ENCODE measurements at places on chromosomes 16 and 17.

DNA sequence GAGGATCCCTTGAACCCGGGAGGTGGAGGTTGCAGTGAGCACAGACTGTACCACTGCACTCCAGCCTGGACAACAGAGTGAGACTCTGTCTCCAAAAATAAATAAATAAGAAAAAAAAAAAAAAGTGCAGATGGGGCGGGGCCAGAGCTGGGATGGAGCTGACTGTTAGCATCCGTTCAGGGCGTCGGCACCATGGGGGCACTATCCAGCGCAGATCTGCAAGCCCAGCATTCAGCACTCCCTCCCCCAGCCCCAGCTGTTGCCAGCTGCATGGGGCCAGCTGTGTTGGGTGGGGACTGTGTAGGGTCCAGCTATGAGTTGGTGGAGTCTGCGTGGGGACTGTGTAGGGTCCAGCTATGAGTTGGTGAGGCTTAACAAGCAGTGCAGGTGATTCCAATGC lies 13.3 kb downstream of the GPRC5C start:
- DNase-seq = no peak

DNA sequence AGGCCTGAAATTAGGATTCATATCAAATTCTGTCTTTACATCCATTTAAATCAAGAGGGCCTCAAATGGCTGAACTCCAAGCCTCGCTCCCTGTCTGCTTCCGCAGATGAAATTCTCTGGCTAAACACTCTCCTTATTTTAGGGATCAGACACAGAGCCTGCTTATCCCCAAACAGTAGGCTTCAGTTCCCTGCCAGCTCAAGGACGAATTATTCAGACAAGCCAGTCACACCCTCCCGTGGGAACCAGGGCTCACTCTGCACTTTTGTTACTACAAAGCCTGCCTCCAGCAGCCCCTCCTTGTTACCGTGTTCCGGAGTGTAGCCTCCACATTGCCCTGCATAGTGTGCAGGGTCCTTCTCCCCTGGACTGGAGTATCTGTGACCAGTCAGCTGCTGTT lies 46.6 kb upstream of the LCMT1 start:
- DNase-seq = peak; percentile 65

DNA sequence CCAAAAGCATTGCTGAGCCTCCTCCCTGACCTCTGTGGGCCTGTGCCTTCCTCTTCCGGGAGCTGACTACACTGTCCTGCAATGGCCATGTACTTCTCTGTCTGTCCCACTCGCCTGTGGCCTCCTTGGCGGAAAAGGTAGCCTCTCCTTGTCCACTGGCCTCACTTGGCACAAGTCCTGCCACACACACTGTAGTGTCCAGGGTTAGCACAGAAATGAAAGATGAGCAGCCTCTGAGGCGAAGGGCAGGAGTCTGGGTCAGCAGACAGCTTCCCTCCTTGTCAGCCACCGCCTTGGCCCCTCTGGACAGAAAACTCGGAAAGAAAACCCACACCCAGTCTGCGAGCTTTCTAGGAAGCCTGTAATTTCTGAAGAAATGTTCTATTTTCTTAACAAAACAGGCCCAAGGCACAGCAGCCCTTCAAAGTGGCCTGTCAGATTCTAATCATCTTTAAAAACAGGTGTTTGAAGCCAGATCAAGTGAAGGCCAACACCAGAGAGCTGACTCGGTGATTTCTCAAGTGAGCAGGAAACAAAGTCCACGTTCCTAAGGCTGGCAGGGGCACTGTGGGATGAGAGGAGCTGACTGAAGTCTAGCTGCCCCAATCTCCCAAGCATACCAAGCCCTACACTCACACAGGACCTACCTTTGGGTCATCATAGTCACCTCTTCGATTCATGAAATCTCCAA lies 67.2 kb downstream of the GTF3C1 start:
- no peak for DNase-seq

GRCh38 chr16:67336648-67337047 lies 10.0 kb downstream of the LRRC36 start:
- DNase-seq = no peak

DNA sequence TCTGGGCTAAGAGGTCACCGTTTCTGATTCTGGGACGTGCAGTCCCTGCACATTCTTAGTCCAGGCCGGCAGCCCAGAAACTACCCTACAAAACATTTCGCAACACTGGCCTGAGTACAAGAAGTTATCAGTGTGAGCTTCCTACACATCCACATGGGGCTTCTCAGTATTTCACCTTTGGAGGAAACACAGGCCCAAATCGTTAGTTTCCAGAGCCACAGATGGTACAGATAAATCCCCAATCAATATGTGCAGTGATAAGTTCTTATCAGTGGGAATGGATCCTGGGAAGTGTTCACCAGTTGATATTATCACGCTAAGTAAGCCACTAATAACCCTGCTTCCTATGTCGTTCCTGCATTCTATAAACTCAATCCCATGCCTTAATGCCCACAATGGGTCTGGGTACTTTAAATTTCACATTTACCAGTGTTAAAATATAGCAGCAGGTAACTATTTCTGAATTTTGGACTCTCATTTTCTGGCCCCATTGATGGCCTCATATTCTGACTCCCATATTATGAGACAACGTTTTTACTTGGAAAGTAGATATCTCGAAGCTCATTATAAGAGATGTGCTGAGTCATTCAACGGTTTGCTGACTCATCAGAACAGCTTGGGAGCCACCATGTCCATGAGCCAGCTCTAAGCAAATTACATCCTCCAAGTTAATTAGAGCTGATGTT lies 370.2 kb upstream of the MAF start:
- no peak for DNase-seq

GRCh38 chr16:83266848-83267553 lies 540.8 kb upstream of the HSBP1 start:
- DNase-seq = no peak

DNA sequence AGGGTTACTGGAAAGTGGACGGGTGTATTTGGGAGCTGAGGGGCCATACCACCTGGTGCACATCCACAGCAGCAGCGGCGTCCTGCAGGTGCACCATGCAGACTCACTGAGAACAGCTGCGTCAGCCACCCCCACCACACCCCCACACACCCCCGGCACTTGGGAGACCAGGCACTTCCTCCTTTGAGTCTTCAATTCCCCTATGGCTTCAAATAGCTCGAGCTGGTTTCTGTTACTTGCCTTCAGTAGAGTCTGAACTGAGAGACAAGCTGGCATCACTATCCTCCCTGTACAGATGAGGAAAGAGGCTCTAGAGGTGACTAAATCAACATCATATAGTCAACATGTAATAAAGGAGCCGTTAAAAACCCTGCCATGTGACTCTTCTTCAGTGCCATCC lies 15.4 kb downstream of the CUEDC1 start:
- no peak for DNase-seq

DNA sequence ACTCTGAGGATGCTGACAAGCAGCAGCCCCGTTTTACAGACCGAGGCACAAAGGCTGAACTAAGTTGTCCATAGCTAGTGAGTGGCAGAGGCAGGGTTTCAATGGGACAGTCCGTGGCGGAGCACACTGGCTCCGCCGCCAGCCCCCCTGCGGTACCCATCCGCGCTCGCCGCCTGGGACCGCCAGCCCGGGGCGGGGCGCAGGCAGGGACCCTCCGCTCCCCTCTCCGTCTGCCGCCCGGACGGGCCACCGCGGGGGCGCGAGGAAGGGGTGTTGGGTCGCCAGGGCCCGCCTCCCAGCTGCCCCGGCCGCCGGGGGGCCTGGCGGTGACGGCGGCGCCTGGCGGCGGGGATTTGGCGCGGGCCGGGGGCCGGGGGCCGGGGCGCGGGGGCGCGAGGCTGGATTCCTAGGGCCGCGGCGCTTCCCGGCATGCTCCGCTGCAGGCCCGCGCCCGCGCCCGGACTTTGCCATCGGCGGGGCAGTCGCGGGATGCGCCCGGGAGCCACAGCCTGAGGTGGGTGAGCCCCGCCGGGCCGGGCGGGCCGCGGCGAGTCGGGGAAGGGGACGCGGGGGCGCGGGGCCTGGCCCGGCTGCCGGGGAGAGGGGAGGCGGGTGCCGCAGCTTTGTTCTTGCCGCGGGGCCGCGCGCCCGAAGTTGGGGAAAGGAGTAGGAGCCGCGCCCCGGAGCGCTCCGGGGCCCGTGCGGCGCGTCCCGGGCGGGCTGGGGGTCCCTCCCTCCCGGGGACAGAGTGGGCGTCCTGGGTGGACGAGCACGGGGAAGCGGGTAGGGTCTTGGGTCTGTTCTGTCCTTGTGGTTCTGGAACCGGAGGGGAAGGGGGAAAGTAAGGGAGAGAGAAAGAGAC lies at the start of gene TMEM98:
Gene TMEM98 (plus strand): TSS at position 430 of the 862 bp plus-strand sequence. CDS start 3,376 bp downstream, outside the sequence.
- DNase-seq = peak; percentile 52

- peak; percentile 73 for DNase-seq
Measured at GRCh38 chr16:87076950-87077749, 240.0 kb downstream of the C16orf95 start.

GRCh38 chr16:21101631-21102420 lies 48.8 kb downstream of the DNAH3 start:
- DNase-seq = peak; percentile 58

GRCh38 chr17:49337884-49338283 lies 24.2 kb downstream of the ZNF652 start:
- DNase-seq = no peak

DNA sequence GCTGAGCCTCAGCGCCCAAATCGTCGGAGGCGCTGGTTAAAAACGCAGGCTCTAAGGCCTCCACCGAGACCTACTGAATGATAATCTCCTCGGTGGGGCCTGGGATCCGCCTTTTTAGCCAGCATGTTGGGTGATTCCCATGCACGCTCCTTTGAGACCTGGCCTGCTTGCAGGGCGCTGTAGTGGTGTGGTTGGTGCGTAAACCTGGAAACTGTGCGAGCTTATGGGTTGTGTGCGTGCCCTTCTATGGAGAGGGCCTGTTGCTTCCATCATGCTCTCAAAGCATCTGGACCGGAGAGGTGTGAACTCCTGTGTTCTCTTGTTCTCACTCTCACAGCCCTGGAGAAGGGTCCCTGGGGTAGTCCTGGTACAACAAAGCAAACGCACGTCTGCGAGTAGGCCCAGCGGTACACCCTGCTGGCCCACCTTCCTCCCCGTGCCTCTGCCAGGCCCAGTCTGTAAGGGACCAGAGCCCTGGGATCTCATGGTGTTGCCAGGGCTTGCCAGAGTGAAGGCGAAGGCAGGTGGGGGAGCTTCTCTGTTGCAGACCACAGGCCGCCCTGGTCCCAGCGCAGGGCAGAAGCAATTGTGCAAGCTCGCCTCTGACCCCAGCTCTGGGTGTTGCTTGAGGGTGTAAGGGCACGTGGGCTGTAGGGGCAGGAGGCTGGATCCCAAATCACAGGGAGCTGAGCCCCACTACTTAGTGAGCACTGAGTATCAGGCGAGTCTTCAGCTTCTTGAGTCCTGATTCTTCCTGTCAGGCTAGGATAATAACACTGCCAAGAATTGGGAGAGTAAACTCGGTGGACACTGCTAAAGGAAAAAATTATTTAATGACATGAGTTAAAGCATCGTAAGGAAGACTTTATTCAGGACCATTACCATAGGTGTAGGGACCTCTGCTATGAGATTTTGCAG lies 879 bp upstream of the LRRC75A start:
- DNase-seq = no peak

DNA sequence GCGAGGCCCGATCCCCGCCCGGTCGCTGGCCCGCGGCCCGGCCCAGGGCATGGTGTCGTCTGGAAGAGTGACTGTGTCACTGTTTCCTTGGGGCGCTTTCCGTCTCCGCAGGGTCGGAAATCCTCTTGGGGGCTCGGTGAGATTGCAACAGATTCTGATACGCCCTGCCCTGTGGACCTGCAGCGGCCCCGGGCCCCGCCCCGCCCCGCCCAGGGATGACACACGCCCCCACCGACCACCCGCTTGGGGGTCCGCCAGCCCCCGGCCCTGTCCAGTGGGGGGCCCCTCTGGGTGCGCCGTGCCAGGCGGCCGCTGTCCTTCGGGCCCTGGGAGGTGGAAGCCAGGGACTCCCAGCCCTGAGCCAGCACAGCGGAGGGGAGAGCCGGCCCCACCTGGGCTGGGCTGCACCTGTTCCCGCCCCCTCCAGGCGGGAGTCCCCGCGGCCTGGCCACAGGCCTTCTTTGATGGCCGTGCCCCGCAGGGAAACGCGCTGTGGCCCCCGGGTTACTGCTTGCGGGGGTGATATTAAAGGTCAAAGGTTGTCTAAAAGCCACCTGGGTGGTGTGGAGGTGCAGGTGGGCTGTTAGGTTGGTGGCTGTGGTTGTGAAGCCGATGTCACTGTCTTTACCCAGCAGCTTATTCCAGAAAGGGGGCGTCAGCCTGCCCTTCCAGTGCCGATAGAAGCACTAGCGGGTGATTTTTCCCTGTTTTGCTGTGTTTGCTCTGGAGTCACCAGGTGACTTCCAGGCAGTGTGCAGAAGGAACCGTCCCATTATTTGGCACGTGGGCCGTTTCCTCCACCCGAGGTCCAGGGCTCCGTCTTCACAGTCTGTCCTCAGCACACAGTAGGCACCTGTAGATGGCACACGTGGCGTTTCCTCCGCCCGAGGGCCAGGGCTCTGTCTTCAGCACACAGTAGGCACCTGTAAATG lies 752 bp downstream of the TBC1D24 start:
- peak; percentile 42 for DNase-seq

DNA sequence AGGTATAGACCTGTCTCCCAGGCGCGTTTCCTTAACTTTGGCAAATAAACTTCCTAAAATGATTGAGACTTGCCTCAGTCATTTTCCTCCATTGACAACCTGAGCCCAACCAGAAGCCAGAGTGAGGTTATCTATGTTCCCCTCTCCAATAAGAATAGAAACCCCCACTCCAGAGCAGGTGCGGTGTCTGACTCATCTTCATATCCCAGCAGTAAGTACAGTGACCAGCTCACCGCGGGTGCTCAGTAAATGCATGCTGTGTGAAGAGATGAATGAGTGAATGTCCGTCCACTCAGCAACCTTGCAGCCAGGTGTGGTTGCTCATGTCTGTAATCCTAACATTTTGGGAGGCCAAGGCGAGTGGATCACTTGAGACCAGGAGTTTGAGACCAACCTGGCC lies 19.5 kb upstream of the CD300E start:
- no peak for DNase-seq

DNA sequence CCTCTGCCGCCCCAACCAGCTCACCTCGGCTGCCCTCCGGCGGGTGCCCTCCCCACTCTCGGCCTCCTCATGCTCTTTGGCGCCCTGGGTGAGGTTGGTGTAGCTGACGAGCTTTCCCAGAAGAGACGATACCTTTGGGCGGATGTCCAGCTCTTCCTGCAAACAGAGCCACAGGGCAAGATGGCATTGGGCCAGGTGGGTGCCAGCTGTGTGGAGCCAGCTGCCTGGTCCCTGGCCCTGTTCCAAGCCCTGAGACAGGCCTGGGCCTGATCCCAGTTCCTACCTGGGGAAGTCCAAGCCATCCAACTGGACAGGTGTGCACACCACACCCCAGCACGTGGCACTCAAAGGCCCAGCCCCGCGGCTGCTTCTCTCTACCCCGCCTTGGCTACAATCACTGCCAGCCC lies 6.9 kb downstream of the SLC12A4 start:
- DNase-seq = no peak

DNA sequence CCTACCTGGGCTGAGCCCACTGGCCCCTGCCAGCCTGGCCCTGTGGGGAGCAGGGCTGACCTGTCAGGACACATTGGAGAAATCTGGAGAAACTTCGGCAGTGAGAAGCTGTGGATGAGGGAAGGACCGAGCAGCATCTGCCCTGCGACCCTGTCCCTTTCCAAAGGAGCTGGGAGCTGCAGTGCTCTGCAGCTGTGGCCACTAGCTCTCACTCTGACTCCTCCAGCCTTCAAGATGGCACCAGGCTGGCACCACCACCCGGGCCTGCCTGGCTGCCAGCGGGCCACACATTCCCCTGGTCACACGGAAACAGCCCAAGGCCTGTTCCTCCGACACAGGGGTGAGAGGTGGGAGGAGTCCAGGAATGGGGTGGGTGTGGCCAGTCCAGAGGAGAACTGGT lies 30.1 kb downstream of the CD300LG start:
- DNase-seq = no peak

Measured in glutamatergic neuron (in vitro differentiated cells).